ENCODE measurements at places on chromosomes 6 and 20.

DNA sequence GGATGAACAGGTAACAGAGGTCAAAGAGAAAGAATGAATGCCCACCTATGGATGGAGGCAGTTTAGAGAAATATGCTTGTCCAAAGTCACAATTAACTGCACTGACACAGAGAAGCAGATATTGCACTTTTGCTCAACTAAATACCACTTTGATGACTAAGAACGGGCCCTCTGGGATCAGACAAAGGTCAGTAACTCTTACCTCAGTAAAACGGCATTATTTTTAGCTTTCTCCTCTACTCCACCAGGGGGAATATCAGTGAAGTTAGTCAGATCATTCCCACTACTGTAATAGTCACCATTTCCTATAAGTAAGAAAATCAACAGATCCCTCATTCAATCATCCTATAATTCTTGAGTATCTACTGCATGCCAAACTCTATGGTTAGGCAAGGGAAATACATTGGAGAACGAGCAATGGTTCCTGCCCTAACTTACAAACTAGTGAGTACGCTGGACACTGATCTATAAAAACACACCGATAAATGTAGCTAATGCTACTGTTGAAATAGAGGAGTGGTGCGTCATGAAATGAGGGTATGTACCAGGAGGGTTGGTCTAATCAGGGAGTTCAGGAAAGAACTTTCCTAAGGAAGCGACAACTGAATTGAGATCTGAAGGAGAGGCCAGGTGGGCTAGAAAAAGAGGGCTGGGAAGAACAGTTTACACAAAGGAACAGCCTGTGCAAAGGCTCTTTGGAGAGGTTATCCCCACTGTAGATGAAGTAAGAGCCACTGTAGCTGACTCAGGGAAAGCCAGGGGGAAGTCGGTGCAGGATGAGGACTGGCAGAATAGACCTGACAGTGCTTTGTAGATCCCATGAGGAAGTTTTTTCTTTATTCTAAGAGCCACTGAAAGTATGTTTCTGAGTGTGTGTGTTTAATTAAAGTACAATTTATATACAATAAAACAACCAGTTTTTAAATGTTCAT lies 9.2 kb downstream of the ECI2 start:
- no peak for DNase-seq

GRCh38 chr6:137210903-137211302 lies 8.3 kb downstream of the IFNGR1 start:
- no peak for DNase-seq

DNA sequence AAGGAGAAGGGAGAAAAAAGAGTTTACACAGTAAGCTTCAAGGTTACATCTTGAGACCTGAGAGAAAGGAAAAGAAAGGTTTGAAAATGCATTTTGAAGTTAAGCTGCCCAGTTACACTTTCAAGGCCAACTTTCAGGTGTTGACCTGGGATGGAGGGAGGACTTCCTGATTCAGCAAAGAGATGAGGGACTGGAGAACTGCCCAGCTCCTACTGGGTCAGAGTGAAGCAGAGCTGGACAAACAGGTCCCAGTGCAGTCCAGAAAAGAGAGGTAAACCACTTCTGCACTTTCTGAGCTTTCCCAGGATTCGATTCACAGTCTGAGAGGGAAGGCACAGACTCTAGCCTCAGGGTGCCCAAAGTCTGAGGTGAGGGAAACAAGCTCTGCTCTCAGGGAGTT lies 6.0 kb upstream of the TJAP1 start:
- no peak for DNase-seq

GRCh38 chr6:93721386-93722048 lies 302.2 kb upstream of the EPHA7 start:
- peak; percentile 33 for DNase-seq

DNA sequence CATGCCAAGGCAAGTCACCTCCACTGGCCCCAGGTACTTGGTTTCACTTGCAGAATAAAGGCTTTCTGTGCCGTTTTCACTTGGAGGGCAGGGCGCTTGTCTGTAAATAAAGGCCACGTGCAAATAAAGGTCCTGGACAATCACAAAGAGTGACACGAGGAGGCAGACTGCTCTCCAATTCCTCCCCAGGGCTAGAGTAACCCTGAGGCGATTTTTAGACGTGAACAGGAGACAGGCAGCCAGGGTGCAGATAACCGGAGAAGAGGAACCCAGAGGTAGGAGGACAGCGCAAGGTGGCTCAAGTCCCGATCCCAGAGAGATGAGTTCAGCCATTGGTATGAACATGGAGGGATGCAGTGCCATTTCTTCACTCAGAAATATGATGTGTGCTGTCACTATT lies 327.4 kb downstream of the KIF16B start:
- DNase-seq = no peak

- peak; percentile 40 for DNase-seq
Observed at GRCh38 chr6:138571585-138572166, 72.4 kb upstream of the NHSL1 start.

DNA sequence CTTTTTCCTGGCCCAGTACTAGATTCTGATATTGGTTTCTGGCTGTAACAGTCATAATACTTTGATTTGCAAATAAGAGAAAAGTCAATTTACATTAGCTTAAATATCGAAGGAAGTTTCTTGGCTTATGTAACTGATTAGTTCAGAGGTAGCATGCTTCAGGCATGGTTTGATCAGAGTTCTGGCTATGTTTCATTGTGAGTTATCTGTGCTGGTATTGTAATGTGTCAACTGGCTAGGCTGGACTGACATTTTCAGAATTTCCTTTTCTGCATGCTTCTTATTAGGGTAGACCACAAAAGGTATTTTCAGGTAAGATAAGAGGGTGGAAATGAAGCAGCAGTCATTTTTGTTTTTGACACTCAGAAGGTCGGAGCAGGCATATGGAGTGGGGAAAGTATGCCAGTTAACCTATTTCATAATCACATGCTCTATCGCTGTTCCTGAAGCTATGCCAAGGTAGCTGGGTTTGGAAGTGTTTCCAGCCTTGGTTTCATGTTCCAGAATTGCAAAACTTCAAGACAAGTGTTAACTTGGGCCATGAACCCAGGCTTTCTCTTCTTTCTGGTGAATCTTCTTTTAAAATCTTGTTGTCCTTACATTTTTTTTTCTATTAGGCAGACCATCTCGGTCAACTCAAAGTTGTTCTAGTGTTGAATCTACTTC lies 244.9 kb downstream of the DHX35 start:
- no peak for DNase-seq

DNA sequence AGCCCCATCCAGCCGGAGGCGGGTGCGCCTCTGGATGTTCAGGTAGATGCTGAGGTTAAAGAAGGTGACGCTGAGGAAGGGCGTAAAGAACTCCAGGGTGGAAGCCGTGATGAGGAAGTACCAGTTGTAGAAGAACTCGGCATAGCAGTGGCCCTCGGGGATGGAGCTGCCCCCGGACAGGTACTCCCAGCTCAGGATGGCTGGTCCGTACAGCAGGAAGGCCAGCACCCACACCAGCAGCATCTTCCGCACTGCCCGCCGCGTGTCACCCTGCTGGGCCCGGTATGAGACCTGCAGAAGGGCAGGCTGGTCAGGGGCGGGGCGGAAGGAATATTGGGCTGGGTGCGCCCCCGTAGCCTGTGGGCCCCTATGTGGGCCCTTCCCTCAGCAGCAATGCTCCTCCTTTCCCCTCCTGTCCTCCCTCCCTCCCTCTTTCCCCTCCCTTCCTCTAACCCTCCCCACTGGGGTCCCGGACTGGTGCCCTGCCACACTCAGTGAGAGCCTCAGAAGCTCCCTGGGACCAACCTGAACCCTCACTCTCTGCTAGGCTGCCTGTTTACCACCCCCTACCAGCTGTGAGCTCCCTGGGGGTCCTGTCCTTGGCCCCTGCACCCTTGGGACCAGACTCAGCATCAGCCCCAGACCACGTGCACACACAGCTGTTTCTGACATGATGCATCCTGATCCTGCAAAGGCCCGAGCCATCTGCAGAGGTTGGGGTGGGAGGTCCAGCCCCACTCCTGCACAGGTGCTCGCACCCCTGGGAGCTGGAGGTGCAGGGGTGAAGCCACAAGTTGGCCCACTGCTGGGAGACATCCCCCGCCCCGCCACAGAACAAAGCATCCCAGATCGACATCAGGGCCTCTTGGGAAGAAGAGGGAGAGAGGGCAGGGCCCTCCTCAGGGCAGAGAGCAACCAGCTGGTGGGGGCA lies 3.2 kb downstream of the HRH3 start:
- no peak for DNase-seq

DNA sequence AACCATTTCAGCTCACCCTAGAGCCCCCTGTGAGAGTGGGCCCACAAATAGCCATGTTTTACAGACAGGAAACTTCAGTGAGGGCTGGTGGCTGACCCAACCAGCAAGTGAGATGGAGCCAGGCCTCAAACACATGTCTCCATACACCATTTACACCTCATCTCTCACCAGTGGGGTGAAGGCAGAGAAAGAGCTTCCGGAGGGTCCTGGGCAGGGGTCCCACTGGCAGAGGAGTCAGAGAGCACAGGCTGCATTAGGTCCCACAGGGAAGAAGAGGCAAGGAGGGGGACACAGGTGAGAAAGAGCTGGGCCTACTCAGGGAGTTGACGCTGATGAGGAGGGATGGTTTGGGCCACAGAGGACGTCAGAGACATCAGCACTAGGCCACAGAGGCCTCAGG lies 172.6 kb downstream of the VEGFA start:
- no peak for DNase-seq

GRCh38 chr6:2396846-2397630 lies 151.6 kb upstream of the GMDS start:
- DNase-seq = peak; percentile 73

- peak; percentile 64 for DNase-seq
Observed at GRCh38 chr6:82363428-82364086, at the start of gene TPBG. TPBG (plus strand) TSS chr6:82363817; CDS start chr6:82364962, 1,145 bp downstream.

DNA sequence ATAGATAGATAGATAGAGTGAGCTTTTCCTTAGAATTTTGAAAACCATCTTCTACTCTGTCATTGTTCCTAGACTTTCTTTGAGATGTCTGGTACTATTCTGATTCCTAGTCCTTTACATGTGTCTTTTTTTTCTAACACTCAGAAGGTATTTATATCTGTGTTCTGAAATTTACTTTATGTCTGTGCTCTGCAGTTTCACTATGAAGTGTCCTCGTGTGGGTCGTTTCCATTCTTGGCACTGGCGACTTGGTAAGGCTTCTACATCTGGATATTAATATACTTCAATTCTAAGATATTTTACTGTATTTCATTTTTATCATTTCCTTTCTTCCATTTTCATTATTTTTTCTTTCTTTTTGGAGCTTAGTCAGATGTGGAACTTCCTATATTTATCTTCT lies 87.0 kb downstream of the FHL5 start:
- DNase-seq = no peak

DNA sequence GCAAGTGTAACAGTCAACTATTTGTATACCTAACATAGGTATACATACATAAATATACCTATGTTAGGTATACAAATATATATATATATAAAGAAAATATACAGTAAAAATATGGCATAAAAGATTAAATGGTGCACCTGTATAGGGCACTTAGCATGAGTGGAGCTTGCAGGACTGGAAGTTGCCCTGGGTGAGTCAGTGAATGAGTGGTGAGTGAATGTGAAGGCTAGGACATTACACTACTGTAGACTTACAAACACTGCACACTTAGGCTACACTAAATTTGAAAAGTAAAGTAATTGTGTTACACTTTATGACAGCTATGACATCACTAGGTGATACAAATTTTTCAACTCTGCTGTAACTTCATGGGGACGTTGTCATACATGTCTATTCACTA lies 65.6 kb downstream of the CDC5L start:
- DNase-seq = no peak

- peak; percentile 44 for DNase-seq
Observed at GRCh38 chr20:63574156-63574828, at the start of gene HELZ2. HELZ2 (minus strand) TSS chr20:63574239; CDS start chr20:63572385, 1,854 bp downstream.

DNA sequence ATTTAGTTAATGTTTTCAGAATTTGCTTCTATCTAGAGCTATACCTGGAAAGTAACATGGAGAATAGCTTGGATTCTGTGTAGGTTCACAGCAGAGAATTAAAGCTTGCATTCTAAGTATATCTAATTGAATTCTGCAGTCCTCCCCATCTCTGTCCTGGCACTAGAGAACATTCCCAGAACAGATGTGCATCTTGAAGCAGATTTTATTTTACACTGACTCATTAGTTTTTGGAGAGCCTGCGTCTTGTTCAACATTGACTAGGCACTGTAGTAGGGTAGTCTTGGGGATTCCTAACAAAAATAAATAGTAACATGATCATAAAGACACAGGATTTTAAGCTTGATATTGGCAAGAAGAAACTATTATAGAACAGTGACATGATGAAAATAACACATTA lies 36.2 kb upstream of the BAG2 start:
- no peak for DNase-seq

GRCh38 chr6:44896701-44897100 lies 431.4 kb upstream of the RUNX2 start:
- DNase-seq = no peak

DNA sequence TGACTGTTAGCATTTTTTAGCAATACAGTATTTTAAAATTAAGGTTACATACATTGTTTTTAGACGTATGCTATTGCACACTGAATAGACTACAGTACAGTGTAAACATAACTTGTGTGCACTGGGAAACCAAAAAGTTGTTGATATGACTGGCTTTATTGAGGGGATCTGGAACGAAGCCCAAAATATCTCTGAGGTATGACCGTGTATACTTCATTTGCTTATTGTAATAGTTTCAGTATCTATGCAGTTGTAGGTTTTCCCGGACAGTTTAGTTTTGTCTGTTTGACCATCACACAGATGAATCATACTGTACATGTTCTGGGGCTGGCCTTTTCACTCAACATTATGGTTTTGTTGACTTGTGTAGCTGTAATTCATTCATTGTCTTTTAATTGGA lies 6.9 kb upstream of the ZBTB12 start:
- no peak for DNase-seq

DNA sequence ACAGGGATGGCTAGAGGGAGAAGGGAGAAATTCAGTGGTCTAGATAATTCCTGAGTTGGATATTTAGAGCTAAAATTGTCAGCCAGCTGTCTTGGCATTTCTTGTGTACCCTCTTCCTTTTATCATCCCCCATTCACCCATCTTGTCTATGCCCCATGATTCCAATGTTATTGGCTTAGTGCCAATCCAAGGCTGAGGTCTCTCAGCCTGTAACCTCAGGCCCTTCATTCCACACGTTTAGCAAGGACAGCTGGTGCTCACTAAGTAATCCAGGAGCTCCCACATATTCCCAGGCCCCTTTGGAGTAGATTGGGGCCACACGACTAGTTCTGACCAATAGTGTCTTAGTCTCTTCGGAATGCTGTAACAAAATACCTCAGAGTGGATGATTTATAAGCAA lies 112.4 kb upstream of the ATXN1 start:
- DNase-seq = no peak

DNA sequence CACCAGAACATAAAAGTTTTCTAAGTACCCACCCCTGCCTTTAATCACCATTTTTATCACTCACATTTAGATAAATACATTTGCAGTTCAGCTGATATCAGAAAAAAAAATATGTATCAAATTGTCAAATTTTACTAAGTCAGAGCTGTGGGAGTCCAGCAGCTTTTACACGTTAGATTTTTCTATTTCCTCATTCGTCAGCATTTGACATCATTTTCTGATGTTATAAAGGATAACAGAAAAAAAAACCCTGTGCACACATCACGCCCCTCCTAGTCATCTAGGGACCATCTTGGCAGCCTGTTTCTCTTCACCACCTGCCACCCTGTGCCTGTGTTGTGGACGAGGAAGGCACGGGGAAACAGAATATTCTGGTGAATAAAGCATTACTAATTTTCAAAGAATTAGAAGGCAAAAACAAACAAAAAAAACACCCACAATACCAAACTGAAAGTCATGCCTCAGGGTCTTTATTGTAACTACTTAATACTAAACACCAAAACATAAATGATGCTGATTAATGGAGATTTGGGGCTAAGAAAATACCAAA lies 12.4 kb downstream of the B4GALT5 start:
- peak; percentile 49 for DNase-seq
